Stimulated activated CD8-positive, alpha-beta memory T cell treated with anti-CD3 and anti-CD28 coated beads, Interleukin-7, amount 100 ng/mL, for 1 hour (primary cell): ENCODE measurements at places on chromosomes 3 and 15.

- DNase-seq: peak; percentile 18
Observed at GRCh38 chr3:177358091-177358976, 161.1 kb upstream of the TBL1XR1 start.

GRCh38 chr3:172225215-172225707 lies 185.9 kb downstream of the FNDC3B start:
- no peak for DNase-seq

- no peak for DNase-seq
Observed at GRCh38 chr15:71440489-71441110, 325.3 kb downstream of the THSD4 start.

GRCh38 chr3:175404027-175404426 lies 544.9 kb downstream of the NAALADL2 start:
- no peak for DNase-seq

DNA sequence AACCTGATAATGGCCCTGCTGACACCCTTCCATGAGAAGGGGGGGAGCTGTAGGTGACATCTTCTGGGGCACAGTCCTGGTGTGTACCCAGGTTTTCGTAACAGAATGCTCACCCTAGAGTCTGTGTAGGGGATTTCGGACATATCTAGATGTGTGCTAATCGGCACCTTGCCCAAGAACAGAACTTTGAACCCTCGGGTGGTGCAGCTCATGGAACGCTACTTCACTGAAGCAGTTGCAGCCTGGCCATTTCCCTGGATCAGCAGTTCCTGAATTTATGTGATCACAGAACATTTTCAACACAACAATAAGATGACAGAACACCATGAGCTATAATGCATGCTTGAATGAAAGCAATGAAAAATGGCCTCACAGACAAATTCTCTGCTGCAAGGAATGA lies 57.5 kb upstream of the MUC13 start:
- DNase-seq: no peak

GRCh38 chr3:50345586-50346234 lies at the start of gene ZMYND10:
Gene ZMYND10 (minus strand): TSS chr3:50345732. CDS start chr3:50345579, 153 bp downstream.
- DNase-seq: peak; percentile 50

DNA sequence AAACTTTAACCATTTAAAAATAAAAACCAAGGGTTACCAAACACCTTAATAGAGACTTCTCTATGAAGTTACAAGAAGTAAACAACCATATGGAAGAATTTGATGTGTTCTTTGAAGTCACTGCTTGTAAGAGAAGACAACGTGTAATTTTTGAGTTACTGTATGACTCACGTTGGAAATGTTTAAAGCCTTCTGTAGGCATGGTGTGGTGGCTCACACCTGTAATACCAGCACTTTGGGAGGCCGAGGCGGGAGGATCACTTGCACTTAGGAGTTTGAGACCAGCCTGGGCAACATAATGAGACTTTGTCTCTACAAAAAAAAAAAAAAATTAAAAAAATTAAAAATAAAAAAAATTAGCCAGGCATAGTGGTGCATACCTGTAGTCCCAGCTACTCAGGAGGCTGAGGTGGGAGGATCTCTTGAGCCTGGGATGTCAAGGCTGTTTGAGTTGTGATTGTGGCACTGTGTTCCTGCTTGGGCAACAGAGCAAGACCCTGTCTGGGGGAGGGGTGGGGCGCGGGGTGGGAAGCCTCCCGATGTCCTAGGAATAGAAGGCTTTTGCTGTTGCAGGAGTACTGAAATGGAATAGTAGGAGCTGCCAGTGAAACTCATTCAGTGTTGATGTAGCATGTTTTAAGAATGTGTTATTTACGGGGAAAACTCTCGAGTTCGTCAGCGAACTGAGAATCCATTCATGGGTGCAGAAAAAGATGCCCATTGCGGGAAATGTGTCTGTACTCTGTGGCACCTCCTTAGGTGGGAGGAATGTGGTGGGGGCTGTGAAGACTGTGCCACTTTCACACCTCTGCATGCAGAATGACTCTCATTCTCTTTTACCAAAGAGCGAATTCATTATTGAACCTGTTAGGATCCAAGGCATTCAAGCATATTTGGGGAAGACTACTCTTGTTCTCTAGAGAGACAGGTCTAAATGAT lies 134.2 kb downstream of the FNDC3B start:
- DNase-seq: no peak

DNA sequence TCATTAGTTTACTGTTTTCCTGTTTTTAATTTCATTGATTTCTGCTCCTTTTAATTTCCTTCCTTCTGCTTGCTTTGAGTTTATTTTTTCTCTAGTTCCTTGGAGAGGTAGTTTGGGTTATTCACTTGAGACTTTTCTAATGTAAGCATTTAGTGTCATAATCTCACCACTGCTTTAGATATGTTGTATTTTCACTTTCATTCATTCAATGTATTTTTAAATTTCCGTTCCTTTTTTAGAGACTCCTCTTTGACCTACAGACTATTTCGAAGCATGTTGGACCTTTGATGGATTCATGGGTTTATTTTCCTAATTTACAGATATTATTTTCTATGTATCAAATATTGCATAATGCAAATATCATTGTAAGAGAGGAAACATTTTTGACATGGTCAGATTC lies 23.3 kb downstream of the KLHL18 start:
- DNase-seq: no peak

DNA sequence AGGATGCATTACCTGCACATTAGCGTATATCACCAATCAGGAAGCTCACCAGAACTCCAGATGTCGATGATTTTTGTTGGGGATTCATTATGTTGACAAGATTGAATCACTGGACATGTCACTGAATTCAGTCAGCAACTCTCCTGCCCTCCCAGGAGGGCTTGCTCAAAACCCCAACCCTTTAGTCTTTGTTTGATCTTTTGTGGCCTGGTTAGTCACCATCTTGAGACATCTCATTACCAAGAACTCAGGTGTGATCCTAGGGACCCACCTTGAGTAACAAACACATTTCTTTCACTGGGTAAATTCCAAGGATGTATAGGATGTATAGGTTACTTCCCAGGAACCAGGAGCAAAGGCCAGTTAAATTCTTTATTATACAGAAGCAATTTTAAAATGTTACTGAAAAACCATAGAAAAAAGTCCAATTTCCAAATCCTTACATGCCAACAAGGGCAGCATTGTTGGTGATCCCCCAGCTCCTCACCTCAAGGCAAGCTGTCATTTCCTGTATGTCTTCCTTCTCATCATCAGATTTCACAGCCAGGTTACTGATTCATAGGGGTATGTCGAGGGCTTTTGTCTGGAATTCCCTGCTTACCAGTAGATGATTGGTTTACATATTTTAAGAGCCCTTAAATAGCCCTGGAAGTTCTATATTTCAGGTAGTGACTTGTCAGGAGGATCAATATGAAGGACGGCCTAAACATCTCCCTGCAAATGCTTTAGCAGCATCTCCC lies 11.7 kb downstream of the SNRPN start:
- DNase-seq: no peak

- DNase-seq: no peak
Observed at GRCh38 chr3:132592216-132592615, 4.9 kb upstream of the ACKR4 start.

- DNase-seq: no peak
Observed at GRCh38 chr15:71545223-71545760, 265.1 kb upstream of the NR2E3 start.

GRCh38 chr15:51782357-51782896 lies 31.0 kb downstream of the TMOD2 start:
- DNase-seq: no peak

GRCh38 chr3:50525987-50526386 lies 22.6 kb upstream of the CACNA2D2 start:
- no peak for DNase-seq

- no peak for DNase-seq
Observed at GRCh38 chr3:190436331-190436730, 13.4 kb downstream of the TMEM207 start.

DNA sequence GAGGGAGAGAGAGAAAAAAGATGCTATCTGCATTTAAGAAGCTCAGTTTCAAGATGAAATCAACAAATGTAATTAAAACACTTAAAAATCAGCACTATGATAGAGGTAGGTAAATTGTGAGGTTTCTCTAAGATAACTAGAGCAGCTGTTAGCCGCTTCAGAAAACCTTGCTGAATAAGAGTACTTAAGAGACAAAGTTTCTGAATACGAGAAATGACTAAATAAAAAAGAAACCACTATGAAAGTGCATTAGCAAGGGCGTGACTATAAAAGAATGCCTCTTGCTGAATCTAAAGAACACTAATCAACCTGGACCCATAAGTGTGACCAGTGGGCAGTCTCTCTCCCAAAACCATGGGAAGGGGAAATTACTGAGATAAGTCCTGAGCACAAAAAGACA lies 41.8 kb downstream of the IQCB1 start:
- no peak for DNase-seq

- no peak for DNase-seq
Observed at GRCh38 chr3:161414907-161415306, 43.6 kb upstream of the SPTSSB start.

- no peak for DNase-seq
Observed at GRCh38 chr3:151721294-151721693, 12.4 kb upstream of the AADACL2 start.

GRCh38 chr3:193731656-193732055 lies 138.6 kb downstream of the OPA1 start:
- no peak for DNase-seq

- no peak for DNase-seq
Observed at GRCh38 chr3:106688464-106688863, 688.8 kb upstream of the CCDC54 start.

- no peak for DNase-seq
Observed at GRCh38 chr3:5221701-5222100, 34.2 kb downstream of the EDEM1 start.
